ENCODE measurements at places on chromosomes 12 and 14.

DNA sequence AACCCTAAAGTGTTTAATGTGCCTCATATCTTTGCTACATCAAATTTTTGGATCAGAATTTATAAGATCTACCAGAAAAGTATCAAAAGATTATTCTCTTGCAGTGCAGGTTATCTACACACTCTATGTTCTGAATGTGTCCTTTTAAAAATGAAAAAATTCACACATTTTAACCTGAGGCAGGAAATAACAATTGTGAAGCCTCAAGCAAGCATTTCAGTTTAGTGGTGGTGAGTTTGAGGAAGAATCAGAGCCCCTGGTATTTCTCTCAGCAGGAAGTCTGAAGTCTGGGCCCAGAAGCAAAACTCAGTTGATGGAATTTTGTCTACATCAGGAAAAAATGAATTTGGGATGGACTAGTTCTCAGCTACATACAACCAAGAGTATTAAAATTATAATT is 137.0 kb upstream of the PZP start:
- no peak for DNase-seq

DNA sequence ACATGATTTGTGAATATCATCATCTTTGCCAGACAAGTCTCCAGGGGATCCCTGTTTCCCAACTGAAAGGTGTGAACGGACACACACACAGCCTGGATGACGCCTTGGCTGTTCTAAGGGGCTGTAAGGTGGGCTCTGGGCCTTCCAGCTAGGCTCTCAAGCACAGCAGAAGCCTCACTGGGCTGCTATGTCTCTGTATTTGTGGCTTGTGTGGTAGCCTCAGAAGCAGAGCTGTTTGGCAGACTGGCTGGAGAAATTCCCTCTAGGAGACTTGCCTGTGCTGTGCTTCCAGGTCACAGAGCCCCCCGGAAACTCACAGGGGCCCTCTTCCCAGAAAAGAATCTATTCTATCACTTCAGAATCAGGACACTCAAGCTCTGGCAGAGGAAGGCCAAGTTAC is 21.4 kb downstream of the OTUB2 start:
- DNase-seq = no peak

DNA sequence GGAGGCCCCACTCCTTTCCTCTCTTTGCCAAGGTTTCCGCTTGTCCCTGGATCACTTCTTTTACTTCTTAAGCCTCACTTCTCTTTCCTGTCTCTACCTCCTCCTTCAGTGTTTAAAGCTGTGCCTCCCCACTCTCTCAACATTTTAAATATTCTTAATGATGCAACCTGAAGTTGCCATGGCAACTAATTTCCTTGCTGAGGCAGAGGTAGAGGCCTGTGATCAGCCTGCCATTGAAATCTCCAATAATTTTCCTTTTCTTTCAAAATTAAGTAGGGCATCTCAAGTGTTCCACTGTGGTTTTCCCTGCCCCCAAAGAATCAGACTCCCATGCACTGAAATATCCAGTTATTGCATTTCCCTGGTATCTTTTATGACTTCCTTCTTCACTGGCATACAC is 108.6 kb upstream of the VRK1 start:
- DNase-seq = no peak

DNA sequence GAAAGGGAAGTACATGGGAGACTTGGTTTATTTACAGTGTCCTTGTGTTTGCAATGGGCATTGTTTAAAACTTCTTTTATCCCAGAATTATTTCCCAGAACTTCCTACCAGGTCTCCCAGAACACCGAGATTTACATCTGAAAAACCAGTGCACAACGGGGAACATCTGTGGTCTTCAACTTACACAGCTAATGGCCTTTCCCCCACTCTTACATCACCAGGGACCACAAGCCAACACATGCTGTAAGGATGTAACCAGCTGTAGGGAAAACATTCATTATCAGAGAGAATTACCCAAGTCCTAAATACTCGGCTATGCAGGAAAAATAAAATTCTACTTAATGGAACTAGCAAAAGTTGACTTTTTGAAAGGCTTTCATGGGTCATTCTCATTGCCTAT is 267.6 kb downstream of the DUSP6 start:
- DNase-seq = no peak

DNA sequence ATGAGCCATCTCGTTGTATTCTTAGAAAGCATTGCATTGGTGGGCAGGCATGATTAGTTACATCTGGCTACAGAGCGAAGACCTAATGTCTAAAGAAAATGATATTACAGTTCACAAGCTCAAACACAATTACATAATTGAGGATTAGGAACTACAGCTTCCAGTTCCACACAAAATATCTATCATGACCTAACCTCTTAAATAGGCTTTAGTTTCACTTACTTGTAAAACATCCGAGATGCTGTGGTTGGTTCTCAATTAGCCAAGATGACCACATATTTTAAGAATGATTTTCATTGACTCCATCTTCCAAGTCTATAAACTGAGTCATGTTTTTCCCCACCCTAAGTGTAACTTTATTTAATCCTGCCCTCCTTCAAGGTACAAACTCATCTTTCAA is 69.5 kb downstream of the LRIG3 start:
- no peak for DNase-seq

GRCh38 chr12:54374562-54375258 is 9.8 kb downstream of the ZNF385A start:
- DNase-seq = no peak

DNA sequence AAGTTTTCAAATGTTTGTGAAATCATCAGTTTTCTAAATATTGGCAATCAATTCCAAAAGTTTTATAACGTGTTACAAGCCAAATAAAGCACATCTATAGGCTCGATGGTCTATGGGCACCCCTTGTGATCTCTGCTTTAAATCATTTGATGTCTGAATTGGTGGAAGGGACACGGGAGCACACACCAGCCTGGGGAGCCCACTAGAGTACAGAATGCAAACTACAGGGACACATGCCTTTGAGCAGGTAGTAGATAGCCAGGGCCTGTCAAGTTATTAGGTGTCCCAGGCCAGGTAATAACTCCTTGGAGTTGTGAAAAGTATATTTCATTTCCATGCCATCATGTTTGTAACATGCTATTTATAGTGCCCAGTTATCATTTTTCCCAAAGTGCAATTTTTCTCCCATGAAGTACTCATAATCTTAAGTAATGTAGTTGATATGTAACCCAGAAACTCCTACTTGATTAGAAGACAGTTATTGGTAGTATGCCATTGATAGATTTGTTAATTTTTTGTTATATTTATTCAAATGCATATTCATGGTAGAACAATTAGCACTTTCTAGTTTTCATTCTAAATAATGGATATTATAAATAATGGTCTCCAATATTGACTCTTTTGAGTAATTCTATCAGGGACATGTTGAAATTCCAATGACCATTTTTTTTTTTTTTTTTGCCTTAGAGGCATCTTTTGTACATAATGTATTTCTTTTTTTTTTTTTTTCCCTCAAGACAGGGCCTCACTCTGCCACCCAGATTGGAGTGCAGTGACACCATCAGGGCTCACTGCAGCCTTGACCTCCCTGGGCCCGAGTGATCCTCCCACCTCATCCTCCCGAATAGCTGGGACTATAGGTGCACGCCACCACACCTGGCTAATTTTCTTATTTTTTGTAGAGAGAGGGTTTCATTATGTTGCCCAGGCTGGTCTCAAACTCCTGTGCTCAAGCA is 96.9 kb upstream of the FGD4 start:
- no peak for DNase-seq

GRCh38 chr12:6887460-6887859 is 14.4 kb upstream of the SPSB2 start:
- DNase-seq = no peak

- no peak for DNase-seq
These were observed 5.5 kb upstream of the GABARAPL1 start for GRCh38 chr12:10207136-10207535.

DNA sequence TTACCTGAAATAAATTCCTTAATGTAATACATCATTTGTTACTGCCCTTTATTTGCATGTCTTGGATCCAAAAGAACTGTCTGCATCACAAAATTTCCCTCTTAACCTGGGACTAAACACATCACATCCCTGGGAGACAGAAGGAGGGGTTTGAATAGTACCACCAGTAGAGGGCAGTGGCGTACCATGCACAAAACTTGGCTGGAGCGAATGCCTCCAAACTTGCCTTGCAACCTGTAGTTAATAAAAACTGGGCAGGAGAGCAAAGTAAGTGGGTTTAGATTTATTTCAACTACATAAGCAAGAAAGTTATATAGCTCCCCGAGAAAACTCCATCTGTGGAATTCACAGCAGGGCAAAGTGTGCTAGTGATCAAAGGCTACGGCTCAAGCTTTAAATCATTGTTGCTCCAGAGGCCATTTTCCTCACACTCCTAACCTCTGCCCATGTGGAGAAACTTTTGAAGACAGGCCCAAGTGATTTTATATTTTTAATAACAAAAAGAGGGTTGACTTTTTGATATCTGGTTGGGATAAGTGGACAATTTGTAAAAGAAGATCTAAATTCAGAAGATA is 1176.7 kb upstream of the SEL1L start:
- peak; percentile 78 for DNase-seq

- no peak for DNase-seq
These were observed 82.0 kb downstream of the BTG1 start for GRCh38 chr12:92063641-92064040.

DNA sequence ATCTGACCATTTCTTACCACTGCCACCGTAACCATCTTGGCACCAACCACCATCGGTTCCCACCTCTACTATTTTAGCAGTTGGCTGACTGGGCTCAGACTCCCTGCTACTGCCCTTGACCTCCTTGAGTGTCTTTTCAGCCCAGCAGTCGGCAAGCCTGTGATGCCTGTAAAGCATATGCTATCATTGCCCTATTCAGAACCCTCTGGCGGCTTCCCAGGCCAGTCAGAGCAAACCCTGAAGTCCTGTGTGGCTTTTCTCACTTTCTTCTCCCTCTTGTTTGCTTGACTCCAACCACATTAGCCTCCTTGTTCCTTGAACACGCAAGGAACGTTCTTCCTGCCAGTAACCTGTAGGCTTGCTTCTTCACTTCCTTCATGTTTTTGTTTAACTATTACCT is 6.2 kb downstream of the IRAK3 start:
- no peak for DNase-seq

GRCh38 chr14:72608391-72609204 is 285.3 kb downstream of the DPF3 start:
- DNase-seq = no peak

- no peak for DNase-seq
These were observed 37.8 kb upstream of the C12orf75 start for GRCh38 chr12:105292705-105293104.

GRCh38 chr14:91888641-91889476 is 21.5 kb upstream of the TC2N start:
- DNase-seq = no peak

- DNase-seq = no peak
These were observed 9.3 kb upstream of the DENND5B start for GRCh38 chr12:31600252-31600651.

DNA sequence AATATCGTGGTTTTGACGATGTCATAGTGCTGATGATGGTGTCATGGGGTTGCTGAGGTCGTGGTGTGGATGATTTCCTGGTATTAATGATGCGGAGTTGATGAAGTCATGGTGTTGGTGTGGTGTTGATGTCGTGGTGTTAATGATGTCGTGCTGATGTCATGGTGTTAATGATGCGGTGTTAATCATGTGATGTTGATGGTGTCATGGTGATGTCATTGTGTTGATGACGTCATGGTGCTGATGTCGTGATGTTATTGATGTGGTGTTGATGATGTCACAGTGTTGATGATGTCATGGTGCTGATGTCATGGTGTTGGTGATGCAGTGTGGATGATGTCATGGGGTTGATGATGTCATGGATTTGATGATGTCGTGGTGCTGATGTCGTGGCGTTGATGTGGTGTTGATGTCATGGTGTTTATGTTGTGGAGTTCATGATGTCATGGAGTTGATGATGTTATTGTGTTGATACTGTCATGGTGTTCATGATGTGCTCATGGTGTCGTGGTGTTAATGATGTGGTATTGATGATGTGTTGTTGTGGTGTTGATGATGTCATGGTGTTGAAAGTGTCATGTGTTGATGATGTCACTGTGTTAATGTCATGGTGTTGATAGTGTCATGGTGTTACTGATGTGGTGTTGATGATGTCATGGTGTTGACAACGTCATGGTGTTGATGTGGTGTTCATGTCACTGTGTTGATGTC is 48.5 kb upstream of the RIMBP2 start:
- no peak for DNase-seq

DNA sequence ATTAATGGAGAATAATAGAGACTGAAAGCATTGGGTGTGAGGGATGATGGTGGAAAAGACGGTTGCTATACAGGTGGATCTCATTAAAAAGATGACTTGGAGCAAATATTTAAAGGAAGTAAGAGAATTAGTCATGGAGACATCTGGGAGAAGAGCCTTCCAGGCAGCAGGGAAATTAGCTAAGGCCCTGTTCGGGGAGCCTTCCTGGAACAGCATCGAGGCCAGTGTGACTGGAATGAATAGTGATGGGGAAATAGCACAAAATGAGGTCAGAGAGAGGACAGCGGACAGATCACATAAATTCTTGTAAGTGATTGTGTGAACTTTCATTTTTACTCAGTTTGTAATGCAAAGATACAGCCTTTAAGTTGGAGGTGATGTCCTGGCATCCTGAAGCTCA is 842.3 kb downstream of the SLC6A15 start:
- DNase-seq = no peak

DNA sequence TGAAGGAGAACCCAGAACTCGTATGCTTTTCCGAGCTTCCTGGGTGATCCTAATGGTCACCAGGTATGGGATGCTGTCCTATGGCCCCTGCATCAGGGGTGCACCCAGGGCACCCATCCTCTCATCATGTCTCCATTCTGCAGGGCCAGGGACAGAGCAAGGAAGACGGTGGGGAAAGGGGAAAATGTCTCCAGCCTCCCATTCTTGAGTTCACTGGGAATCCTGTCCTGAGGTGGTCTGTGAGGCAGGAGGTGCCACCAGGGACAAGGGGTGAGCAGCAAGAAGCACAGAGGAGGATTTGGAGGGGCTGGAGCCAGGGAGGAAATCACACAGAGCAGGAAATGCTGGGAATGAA is 14.9 kb upstream of the SLC6A12 start:
- DNase-seq = no peak

DNA sequence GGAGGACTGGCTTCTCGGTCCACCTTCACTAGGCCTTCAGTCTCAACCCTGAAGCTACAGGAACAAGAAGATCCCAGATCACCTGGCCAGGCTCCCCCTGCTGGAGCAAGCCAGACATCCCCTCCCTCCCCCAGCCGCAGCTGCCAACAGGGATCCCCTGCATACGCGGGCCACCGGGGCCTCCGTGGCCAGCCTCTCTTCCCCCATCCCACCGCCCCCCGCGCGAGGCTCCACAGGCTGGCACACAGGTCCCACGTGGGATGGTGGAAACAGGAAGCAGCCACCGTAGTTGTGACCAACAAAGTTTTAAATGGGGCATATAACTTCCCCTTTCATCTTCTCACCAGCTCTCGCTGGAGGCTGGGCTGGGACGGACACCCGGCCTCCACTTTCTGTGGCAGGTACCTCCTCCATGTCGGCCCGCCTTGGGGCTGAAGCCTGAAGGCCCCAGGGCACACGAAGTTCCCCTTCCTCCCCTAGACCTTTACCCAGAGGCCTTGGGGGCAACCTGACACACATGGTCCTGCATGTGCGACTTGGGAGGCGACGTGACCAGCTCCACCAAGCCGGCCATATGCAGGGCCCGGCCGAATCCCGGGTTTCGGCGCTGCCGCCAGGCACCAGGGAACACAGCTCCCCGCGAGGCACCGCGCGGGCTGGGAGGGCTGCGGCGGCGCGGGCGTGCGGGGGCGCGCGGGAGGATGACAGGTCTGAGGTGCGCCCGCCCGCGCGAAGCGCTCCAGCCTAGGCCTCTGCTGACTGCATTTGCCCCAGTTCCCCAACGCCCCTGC is 44.4 kb upstream of the PNMA1 start:
- peak; percentile 75 for DNase-seq
